ENCODE measurements at places on chromosomes 3 and 15.

DNA sequence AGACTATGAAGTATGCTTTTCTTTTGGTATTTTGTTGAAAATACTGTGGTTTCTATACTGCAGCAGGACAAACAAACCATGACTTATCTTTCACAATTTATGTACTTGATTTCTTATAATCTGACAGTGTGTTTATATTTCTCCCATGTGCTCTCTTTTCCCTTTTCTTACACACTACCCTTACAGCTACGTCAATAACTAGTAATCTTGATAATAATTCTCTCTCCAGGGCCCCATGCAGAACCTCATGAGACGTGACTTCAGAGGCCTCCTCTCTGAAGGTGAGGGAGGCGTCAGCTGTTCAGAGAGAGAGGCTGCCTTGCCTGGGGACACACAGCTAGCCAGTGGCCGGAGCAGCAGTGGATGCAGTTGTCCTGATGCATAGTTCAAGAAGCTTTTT lies 35.9 kb downstream of the KY start:
- no peak for DNase-seq

GRCh38 chr3:122985539-122985938 lies 42.0 kb downstream of the SEMA5B start:
- no peak for DNase-seq

DNA sequence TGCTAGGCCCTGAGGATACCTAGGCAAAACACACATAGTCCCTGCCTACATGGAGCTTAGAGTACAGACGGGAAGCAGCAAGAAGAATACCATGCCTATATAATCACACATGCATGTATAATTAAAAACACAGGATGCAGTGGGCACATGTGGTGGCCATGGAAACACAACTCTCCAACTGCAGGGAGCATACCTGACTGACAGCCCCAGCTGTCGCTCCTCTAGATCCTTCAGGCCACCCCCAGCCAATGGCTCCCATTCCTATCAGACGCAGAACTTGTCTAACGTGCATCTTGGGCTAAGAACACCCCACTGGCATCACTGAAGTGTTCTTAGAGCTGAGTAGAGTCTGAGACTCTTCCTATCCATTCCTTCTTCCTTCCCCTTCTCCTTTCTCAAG lies 125.5 kb upstream of the FRMD4B start:
- DNase-seq: no peak

GRCh38 chr3:101611023-101611422 lies 37.0 kb downstream of the PCNP start:
- no peak for DNase-seq

DNA sequence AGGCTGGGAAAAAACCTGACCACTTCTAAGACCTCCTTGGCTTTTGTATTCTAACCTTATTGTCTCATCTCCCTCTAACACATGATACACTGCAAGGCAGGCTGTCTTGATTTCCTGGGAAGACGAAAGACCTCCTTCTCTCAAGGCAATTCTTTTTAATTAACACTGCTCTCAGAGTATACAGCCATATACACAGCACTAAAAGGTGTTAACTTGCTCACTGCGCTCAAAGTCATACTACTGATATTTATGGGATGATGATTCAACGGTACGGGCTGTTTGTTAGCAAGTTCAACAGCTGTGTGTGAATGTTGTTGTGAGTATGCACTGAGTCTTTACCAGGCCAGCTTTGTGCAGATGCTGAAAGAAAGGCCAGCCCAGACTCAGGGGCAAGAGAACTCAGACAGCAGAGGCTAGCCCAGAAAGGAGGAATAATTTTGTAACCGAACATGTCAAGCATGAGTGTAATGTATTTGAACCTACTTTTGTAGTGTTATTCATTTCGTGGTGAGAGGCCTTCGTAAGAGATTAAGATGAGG lies 229.9 kb downstream of the IL5RA start:
- DNase-seq: no peak

DNA sequence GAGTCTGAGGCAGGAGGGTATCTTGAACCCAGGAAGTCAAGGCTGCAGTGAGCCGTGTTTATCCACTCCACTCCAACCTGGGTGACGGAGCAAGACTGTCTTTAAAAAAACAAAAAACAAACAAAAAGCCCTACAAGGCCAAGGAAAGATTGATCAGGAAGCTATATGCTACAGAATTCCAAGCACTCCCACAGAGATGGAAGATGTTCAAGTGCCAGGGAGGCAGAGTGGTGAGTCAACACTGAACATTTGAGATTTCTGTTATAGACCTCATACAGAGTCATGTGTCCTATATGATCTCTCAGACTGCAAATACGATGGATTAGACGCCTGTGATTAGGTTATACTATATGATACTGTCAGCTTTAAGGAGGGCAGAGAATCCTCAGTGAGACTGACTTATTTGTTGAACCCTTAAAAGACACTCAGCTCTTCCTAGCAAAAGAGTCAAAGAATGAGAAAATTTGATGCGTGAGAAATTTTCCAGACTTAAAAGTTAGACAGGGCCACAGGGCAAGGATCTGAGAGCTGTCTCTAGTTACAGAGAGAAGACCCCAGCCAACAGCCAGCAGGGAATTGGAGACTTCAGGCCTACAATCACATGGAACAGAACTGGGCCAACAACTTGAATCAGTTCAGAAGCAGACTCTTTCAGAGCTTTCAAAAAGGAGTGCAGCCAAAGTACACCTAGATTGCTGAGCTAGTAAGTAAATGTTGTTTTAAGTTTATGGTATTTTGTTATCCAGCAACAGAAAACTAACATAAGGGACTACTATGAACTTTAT lies 107.6 kb downstream of the PIK3CB start:
- DNase-seq: no peak

GRCh38 chr3:153628591-153628990 lies 466.6 kb downstream of the RAP2B start:
- DNase-seq: no peak

GRCh38 chr3:66140743-66141372 lies 79.9 kb upstream of the SLC25A26 start:
- DNase-seq: no peak

DNA sequence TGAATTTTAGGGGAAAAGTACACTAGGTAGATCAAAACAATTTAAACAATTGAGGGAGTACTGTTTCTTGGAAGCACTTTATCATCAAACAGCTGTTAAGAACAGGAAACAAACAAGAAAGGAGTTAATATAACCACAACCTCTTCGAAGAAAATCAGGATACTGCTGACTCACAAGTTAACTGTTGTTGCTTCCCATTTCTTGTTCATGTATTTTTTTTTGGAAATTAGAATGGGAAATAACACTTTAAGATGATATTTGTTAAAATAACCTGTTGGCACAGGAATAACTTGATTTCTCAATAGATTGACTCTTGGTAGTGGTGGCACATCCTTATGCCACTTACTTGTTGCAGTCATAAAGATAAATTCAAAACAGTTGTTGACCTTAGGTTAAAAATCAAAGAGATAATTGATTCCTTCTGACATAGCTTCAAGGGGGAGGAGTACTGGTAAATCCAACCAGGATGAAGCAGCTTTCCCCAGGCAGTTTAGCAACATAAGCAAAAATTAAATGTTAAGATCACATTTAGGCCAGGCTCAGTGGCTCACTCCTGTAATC lies 3.3 kb downstream of the BNIP2 start:
- no peak for DNase-seq

- no peak for DNase-seq
Observed at GRCh38 chr3:172279191-172279640, 169.0 kb downstream of the GHSR start.

- DNase-seq: no peak
Observed at GRCh38 chr3:96430079-96430478, 384.3 kb upstream of the EPHA6 start.

- DNase-seq: no peak
Observed at GRCh38 chr3:170602556-170602955, 16.7 kb upstream of the SLC7A14 start.

DNA sequence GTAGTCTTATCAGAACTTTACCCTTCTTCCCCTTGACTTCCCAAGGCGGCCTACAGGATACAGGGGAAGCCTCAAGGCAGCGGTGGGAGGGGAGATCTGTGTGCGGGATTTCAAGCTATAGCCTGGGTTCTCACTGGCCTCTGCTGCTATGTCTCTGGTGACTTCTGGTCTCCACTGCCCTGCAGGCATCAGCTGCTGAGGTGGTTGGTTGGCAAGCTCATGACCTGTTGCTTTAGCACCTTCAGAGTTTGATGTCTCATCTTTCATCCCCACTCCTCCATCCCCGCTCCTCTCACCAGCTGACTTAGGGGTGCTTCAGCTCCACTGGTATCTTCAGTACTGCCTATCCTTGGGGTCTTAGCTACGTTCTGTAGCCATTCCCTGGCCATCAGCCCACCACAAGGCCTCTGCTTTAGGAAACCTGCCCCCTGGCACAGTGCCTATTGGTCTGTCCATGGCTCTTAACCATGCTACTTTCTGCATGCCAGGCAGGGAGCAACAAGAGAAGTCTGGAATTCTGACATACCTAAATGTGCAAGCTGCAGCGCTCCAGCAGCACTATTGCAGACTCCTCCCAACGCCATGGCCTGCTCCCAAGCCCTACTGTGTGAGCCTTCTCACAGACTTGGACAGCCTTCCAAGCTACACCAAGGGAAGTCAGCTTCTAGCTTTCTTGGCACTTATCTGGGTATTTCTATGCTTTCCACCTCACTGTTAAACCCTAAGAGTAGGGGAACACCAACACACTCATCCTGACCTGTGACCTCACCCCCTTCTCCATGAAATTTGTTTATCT lies 1.8 kb upstream of the YEATS2 start:
- DNase-seq: no peak

GRCh38 chr3:183427876-183428446 lies 458 bp downstream of the MCF2L2 start:
- DNase-seq: no peak

- DNase-seq: no peak
Observed at GRCh38 chr3:5456199-5456598, 268.7 kb downstream of the EDEM1 start.

DNA sequence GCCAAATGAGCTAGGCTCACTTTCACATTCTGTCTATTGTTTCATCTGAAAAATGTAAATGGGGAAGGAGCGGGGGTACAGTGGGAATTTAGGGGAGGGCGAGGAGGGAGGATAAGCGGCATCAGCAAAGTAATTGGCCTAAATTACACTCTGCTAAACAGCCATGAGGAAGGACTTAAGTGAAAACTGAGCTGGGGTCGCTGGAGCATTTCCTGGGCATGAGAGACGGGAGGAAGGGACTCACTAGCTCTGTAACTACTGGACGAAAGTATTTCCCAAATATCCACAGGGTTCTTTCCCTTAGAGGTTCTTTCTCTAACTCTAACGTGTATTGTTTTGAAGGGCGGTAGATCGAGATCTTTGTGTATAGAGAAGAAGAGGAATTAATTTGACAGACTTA lies 418.0 kb downstream of the SOX2 start:
- DNase-seq: no peak

- DNase-seq: peak; percentile 67
Observed at GRCh38 chr3:38651153-38651789, 1.8 kb upstream of the SCN5A start.

DNA sequence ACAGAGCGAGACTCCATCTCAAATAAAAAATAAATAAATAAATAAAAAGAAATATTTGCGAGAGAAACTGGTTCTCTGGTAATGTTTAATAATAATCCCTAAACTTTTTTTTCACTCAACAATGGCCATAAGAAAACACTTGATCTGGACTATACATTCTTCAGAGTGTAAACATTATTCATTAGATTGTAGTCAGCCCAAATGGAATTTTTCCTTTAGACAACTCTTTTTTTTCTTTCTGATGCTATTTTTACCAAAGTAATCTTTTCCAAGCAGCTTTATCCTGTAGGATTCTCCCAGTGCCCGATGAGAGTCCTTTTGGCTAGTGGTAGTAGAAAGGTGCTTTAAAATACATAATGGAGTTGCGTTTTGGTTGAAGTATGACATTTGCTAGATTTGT lies 90.4 kb downstream of the NEDD4 start:
- no peak for DNase-seq

- no peak for DNase-seq
Observed at GRCh38 chr3:126208182-126208581, 27.8 kb upstream of the ALDH1L1 start.

DNA sequence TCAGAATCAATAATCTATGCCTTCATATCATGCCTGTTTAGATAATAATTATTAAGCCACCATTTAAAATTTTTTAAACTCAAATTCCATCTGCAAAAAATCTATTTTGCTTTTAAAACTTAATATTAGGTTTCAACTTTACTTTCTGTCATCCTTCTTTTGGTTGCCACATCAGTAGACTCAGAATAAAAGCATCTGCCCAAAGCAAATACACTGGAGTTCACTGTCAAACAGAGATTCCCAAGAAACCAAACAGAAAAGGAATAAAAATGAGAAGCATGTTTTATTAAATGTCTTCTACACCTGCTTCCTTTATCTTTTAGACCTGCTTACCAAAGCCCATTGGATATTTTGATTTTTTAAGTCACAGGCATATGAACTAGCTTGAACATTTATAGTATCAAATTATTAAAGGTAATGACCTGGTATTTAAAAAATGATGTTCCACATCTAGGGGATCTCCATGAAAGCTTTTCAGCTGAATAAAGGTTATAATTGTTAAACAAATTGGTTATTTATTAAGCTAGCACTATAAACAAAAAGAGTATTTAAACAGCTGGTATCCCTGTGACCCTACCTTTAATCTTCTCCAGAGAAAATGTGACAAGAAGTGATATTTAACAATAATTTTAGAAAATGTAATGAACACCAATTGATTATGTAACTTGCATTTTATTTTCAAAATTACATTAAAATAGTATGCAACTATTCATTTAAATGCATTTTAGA lies 62.5 kb downstream of the ALCAM start:
- DNase-seq: no peak

DNA sequence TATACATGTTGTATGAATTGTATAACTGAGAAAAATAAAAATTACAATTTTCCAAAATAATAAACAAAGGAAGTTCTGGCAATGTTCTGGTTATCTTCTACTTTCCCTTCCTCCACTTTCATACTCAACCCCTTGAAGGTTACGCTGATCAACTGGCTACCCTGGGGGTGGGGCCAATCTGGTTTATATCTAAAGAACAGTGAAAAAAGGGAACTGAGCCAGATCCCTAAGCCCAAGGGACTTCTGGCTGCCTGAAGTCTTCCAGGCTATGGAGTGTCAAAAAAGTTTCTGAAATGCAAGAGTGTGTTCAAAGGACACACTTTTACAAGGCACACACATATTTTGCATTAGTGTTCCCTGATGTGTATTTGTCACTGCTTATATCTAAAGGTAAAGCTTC lies 591.9 kb downstream of the ROBO1 start:
- no peak for DNase-seq

DNA sequence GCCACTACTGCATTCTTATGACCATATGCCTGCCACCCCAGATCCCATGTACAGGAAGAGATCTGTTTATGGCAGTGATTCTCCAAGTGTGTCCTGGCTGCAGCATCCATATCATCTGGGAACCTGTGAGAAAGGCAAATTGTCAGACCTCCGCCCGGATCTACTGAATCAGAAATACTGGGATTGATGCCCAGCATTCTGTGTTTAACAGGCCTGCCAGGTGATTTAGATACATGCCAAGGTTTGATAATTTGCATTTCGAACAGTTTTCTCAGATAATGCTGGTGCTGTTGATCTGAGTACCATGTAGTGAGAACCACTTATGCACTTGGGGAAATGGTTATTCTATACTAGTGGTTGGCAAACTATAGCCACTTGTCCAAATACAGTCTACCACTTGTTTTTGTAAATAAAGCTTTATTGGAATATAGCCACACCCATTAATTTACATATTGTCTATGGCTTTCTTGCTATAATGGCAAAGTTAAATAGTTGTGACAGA lies 165.4 kb downstream of the SSR3 start:
- DNase-seq: no peak

GRCh38 chr15:87609474-87609873 lies 647.1 kb downstream of the NTRK3 start:
- DNase-seq: no peak

Measured in stimulated activated CD4-positive, alpha-beta T cell treated with anti-CD3 and anti-CD28 coated beads, Interleukin-12 subunit alpha, Interleukin-12 subunit beta, amount 100 ng/mL, for 24 hours (primary cell).